Natural killer cell (primary cell): ENCODE measurements at places on chromosomes 2 and 18. TPM values are rescaled to one million over a fixed set of nuclear protein-coding genes. Genes with fewer than 3 reads are reported as not detected.

GRCh38 chr2:121635371-121635770 lies 13.9 kb downstream of the CLASP1 start:
- no peaks in the 10 kb centered on the region for H3K36me3 ChIP-seq
- H3K27me3 ChIP-seq: no peaks in the 10 kb centered on the region
- H3K27ac ChIP-seq: no peak overlapping the region
- no peak for DNase-seq
- H3K4me1 ChIP-seq: no peaks in the 10 kb centered on the region

GRCh38 chr2:239962890-239963591 lies 62.1 kb downstream of the NDUFA10 start:
- H3K4me3 ChIP-seq: no peak overlapping the region
- DNase-seq: no peak
- H3K4me1 ChIP-seq: no peaks in the 10 kb centered on the region
- peaks cover 44% of the 10 kb centered on the region for H3K36me3 ChIP-seq

GRCh38 chr2:149075105-149075504 lies 36.6 kb downstream of the LYPD6B start:
- no peaks in the 10 kb centered on the region for H3K36me3 ChIP-seq
- H3K4me3 ChIP-seq: no peak overlapping the region
- no peak for DNase-seq
- H3K27ac ChIP-seq: no peak overlapping the region
- H3K27me3 ChIP-seq: no peaks in the 10 kb centered on the region

DNA sequence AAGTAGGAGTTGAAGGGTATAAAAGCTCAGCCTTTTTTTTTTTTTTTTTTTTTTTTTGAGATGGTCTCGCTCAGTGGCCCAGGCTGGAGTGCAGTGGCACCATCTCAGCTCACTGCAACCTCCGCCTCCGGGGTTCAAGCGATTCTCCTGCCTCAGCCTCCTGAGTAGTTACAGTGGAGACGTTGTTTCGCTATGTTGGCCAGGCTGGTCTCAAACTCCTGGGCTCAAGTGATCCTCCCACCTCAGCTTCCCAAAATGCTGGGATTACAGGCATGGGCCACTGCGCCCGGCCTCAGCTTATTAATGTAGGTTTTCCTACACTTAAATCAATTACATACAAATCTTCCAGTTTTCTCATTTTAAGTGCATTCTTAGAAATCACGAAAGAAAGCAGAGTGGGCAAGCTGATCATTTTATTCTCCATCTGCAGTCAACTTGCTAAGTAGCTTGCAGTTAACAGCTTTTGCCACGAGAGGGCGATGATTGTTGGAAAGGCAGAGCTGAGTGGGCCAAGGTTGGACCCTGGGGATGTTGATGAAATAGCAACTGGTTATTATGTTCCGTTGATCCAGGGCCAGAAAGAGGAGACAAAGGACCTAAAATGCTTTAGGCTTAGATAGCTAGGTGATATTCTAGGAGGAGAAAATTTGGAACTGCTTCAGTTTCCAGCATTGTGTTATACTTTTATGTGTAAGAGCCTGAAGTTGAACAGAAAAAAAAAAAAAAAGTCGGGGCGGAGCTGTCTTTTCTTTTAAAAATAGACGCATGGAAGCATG lies 234.4 kb upstream of the EPAS1 start:
- H3K36me3 ChIP-seq: no peaks in the 10 kb centered on the region
- no peak overlapping the region for H3K27ac ChIP-seq
- H3K4me1 ChIP-seq: no peaks in the 10 kb centered on the region
- peak; percentile 78 for DNase-seq

Gene AGXT
- not detected for total RNA-seq

Gene HOXD12
- total RNA-seq: not detected

Gene RNF149
- total RNA-seq: 151 TPM
